ENCODE measurements at places on chromosomes 2 and 18. TPM values are rescaled to one million over a fixed set of nuclear protein-coding genes. Genes with fewer than 3 reads are reported as not detected.

The XIRP2 gene
- 3.1 TPM for total RNA-seq

The ARHGAP28 gene
- 22.6 TPM for total RNA-seq

The TEKT4 gene
- 0.09 TPM for total RNA-seq

The KCNK3 gene
- total RNA-seq, result 14.5 TPM

The PTH2R gene
- 0.09 TPM for total RNA-seq

The MAP3K19 gene
- not detected for total RNA-seq

The MC4R gene
- not detected for total RNA-seq

The RGPD3 gene
- total RNA-seq, result 2.4 TPM

The QPCT gene
- 5.3 TPM for total RNA-seq

The FOXD4L1 gene
- not detected for total RNA-seq

The TMBIM1 gene
- total RNA-seq, result 193 TPM

The FAP gene
- not detected for total RNA-seq

The ERMN gene
- total RNA-seq, result not detected

The KIF5C gene
- 84.3 TPM for total RNA-seq

The HOXD12 gene
- not detected for total RNA-seq

The STARD6 gene
- not detected for total RNA-seq

The UGT1A5 gene
- total RNA-seq, result 0.41 TPM

The IL1F10 gene
- not detected for total RNA-seq

The IER3IP1 gene
- 15.8 TPM for total RNA-seq

The RAD51AP2 gene
- total RNA-seq, result not detected

The MATN3 gene
- total RNA-seq, result 2.9 TPM

The METAP1D gene
- 11.6 TPM for total RNA-seq

The KCNF1 gene
- total RNA-seq, result not detected

The SPDYA gene
- 7.3 TPM for total RNA-seq

The NAT8 gene
- not detected for total RNA-seq

The MROH2A gene
- 2.3 TPM for total RNA-seq

The SATB2 gene
- total RNA-seq, result 11.8 TPM

The EGR4 gene
- total RNA-seq, result 11.4 TPM

The RAB31 gene
- total RNA-seq, result 7.7 TPM

The C1QL2 gene
- total RNA-seq, result 1.4 TPM
